ENCODE measurements at places on chromosomes 1 and 21.

GRCh38 chr1:222931023-222931422, 116.2 kb downstream of the DISP1 start:
- DNase-seq = no peak

- DNase-seq = peak; percentile 49
Measured at GRCh38 chr1:63124666-63125191, 197.6 kb upstream of the FOXD3 start.

DNA sequence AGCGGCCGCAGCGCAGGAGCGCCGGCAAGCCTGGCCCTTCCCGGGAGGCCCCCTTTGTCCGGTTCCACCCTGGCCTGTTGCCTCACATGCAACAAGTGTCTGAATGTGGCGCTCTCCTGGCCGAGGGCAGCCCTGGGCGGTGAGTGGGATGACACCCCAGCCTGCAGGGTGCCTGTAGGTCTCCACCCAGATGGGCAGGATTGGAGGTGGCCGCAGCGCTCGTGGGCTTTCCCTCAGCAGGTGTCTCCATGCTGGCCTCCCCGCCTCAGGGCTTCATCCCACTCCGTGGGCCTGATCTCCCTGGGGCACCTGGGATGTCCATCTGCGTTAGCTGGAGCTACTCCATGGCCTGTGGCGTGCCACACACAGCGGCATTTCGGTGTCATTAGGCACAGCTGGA, 1.5 kb downstream of the MIB2 start:
- no peak for DNase-seq

DNA sequence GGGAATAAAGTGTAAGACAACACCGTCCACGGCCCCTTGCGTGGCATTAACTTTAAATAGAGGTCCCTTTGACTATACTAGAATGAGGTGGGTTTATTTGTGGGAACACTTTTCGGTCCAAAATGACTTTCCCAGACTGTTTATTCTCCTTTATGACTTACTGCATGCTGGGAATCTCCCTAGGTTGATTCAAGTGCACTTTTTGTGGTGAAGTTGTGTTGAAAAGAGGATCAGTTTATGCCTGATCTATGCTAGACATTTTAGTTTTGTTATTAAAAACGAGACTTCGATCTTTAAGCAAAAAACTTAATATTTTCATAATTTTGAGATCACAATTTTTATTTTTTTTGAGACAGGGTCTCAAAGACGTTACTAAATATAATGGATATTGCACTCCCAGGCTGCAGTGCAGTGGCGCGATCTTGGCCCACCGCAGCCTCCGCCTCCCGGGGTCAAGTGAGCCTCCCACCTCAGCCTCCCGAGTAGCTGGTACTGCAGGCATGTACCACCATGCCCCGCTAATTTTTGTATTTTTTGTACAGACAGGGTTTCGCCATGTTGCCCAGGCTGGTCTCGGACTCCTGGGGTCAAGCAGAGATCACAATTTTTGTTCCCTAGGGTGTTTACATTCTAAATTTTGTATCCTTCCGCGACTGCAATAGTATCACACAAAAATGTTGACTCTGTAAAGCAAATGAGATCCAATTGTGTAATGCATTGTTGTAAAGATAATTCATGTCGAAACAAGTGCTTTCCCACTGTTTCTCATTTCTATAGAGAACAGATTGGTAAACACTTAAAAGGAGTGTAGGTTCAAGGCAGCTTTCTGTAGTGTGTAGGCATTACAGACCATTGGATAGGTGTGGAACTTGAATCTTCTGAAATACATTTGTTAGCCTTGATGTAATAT, 1.6 kb downstream of the CDC42 start:
- peak; percentile 61 for DNase-seq

DNA sequence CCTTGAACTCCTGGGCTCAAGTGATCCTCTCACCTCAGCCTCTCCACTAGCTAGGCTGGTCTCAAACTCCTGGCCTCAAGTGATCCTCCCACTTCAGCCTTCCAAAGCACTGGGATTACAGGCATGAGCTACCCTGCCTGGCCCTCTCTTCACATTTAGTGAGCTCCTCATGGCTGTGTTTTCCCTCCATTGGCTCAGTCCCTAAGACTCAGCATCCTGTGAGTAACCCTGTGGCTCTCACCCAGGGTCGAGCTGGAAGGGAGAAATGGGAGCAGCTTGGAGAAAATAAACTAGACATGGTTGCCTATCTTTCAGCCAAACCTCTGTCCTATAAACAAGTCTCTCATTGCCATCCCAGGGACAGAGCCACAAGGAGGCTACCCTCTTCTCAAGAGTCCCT, 17.5 kb downstream of the NCF2 start:
- DNase-seq = no peak

- DNase-seq = no peak
Measured at GRCh38 chr1:157110686-157111085, 11.1 kb upstream of the ETV3L start.

- peak; percentile 91 for DNase-seq
Measured at GRCh38 chr1:36155408-36156328, at the start of gene MAP7D1. TSS of gene MAP7D1 (plus strand) at chr1:36156160. CDS start at chr1:36156418, 258 bp downstream.

DNA sequence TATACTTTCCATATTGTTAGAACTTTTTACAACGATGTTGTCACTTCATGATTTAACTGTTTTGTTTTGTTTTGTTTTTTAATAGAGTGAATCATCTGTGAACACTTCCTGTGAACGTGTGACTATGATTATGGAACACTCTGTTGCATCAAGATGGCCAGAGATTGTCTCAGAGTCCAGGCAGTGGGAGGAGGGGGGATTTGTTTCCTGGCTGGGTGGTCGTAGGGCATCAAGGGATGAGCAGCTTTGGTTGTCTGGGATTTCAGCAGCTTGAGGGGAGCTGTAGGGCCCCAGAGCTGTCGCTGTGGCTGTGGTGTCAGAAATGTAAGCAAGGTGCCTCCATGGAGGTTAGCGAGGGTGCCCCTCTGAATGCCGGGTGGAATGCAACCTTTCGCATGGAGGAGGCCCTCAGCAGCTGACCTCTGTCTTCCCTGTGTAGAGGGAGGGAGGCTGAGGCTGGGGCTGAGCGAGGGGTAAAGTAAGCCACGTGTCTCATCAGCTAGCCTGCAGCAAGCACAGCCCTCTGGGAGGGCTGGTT, 21.4 kb downstream of the NEK2 start:
- peak; percentile 54 for DNase-seq

GRCh38 chr1:119083980-119084379, 56.5 kb downstream of the WARS2 start:
- no peak for DNase-seq

DNA sequence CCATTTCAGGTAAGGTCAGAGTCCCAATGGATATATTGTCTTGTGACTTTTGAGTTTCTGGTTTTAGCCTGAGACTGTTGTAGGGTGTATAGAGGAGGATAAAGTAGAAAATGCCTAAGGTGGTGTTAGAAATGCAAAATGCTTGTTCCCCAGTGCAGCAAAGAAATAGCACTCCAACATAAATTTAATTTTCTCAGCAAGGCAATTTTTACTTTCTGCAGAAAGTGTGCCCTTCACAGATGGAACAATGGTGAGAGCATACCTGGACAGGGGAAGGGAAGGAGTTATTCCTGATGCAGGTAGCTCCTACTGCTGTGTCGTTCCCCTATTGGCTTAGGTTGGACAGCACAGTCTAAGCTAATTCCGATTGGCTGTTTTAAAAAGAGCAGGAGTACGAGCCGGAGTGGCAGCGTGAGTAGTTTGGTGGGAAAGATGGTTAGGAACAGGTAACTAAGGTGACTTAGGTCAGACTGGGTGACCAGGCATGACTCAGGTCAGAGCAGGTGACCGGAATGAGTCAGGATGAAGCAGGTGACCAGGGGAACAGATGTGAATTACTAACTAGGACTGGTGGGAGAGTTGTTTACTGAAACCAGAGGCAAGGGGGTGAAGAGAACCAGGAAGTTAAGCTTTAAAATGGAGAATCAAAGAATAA, 21.5 kb downstream of the SPATA45 start:
- no peak for DNase-seq

- no peak for DNase-seq
Measured at GRCh38 chr1:93687542-93687941, 5.9 kb upstream of the BCAR3 start.

GRCh38 chr21:36052860-36053714, 7.2 kb downstream of the SETD4 start:
- no peak for DNase-seq

GRCh38 chr1:169949139-169949538, 55.4 kb upstream of the SCYL3 start:
- DNase-seq = peak; percentile 47

- no peak for DNase-seq
Measured at GRCh38 chr1:227766653-227767277, 31.5 kb downstream of the SNAP47 start.

GRCh38 chr1:230215529-230215928, 148.5 kb downstream of the GALNT2 start:
- DNase-seq = no peak

DNA sequence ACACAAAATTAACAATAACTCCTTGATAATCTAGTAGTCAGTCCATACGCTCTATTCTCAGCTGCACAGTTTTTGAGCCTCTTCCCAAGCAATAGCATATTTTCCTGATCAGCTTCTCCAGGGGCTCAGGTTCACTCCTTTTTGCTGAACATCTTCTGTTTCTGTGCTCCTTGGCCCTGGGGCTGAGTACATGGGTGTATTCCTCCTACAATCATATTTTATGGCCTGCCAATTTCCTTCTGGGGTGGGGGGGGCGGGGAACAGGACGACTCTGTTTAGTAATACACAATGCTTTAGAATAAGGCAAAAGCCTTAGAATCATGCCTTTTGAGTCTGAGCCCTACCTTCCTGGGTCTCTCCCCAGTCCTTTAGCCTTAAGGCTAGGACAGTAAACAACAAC, 8.5 kb downstream of the CLDN19 start:
- DNase-seq = no peak

DNA sequence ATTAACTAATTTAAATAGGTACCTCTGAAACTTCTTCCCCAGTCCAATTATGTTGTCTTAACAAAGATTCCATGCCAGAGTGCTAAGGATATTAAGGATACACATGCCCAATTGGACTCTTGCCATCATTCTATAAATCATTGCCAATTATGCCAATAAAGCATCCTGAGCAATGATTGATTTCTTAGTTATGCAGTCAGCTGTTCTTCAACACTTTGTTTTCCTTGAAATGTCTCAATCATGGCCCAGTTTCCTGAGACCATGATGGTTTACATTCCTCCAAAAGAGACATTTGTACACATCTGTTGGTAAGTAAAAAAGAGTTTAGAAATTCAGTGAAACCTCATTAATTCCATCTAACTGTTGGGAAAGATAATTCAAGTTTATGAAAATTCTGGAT, 180.4 kb upstream of the PKN2 start:
- no peak for DNase-seq

GRCh38 chr1:212777151-212777550, 14.4 kb downstream of the NSL1 start:
- DNase-seq = peak; percentile 62

- no peak for DNase-seq
Measured at GRCh38 chr21:46159390-46159789, 4.0 kb upstream of the FTCD start.

DNA sequence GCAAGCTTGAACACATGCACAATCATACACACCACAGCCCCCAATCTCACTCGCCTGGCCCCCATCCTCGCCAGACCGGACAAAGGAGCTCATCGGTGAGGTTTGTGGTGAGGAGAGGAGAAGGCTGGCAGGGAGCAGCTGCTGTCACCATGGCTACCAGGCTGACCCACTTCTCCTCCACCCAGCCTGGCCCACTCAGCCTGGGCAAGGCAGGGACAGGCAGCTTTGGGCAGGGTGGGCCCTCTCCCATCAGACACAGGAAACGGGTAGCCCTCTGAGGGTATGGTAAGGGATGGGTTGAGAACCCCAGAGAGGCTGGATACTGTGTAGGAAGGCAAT, 15.9 kb downstream of the RIMS3 start:
- DNase-seq = no peak

GRCh38 chr21:45644041-45644906, 749 bp downstream of the PCBP3 start:
- peak; percentile 28 for DNase-seq

- peak; percentile 79 for DNase-seq
Measured at GRCh38 chr1:246730839-246731238, 6.6 kb downstream of the SCCPDH start.

GRCh38 chr21:44887807-44888580, 14.5 kb upstream of the PTTG1IP start:
- no peak for DNase-seq

DNA sequence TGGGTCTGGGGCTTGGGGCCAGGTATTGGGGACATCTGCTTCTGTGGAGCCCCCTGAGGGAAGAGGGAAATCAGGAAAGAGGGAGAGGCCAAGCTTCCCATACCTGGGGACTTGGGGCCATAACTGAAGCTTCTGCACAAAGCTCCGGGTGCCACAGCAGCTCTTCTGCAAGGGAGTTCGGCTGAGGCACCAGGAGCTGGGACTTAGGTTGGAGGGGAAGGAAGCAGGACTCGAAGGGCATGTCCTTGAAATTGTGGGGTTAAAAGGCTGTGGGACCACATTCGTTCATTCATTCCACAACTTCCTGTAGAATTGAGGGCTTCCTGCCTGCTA, 1.7 kb upstream of the EPS8L3 start:
- DNase-seq = no peak

DNA sequence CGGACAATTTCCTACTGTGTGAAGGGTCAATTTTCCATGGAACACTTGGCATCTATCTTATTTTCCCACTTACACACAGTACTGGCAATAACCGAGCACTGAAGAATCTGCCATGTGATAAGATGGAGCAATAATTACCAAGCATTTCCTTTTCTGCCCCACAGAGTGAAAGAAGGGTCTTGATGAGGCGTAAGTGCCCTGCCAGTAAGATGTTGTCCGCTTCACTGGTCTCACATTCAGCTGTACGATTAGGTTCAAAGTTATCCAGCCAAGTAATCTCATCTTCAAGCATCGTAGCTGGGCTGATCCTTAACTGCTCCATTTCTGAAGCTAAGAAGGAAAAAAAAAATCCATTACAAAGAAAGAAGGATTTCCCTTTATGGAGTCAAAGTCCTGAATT, 67.8 kb downstream of the PCSK9 start:
- no peak for DNase-seq

GRCh38 chr1:157287462-157287861, 149.3 kb upstream of the ETV3 start:
- no peak for DNase-seq
